Tibial artery (tissue), 4 donors: ENCODE measurements at places on chromosomes 3 and 15.
A peak's percentile ranks its signal among the peaks of the same experiment; 100 is the strongest.

- DNase-seq, result no peak
Measured at GRCh38 chr3:377158-377561, 180.6 kb downstream of the CHL1 start.

DNA sequence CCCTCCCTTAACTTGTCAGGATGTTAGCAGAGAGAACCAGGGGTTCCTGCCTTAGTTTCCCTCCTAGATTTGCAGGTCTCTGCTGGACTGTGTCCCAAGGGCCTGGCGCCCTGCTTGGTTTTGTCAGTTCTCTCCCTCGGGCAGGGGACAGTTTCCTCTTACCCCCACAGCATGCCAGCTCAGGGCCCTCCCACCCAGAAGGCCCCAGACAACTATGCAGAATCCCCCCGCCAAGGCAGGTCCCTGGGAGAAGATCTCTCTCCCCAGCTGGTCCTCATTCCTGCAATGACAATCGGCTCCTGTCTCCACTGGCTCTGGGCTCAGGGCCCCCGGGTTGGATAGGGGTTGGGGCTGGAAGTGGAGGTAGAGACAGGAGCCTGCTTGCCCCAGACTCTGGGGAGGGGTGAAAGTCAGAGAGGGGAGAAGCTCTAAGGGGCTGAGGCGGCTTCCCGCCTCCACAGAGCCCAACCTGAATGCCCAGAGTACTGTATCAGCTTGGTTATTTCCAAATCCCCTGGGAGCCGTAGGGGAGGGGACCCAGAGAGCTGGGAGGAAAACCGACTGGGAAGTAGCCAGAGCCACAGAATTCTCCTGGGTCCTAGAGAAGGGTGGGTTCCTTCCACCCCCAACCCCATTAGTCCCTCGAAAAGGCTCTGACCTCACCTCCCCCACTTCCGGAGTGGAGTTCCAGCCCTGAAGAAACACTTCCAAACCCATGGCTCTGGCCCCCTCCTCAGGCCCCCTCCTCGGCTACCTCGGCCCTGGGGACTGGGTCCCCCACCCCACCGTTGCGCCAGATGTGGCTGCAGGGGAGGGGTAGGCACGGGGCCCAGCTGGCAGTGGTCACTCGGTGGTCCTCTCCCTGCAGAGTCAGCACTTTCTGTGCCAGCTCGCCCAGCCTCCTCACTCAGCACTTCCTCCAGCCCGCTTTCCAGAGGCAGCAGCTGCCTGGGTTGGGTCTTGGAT lies 3.8 kb upstream of the LOXL1 start:
- peak; percentile 57 for DNase-seq

DNA sequence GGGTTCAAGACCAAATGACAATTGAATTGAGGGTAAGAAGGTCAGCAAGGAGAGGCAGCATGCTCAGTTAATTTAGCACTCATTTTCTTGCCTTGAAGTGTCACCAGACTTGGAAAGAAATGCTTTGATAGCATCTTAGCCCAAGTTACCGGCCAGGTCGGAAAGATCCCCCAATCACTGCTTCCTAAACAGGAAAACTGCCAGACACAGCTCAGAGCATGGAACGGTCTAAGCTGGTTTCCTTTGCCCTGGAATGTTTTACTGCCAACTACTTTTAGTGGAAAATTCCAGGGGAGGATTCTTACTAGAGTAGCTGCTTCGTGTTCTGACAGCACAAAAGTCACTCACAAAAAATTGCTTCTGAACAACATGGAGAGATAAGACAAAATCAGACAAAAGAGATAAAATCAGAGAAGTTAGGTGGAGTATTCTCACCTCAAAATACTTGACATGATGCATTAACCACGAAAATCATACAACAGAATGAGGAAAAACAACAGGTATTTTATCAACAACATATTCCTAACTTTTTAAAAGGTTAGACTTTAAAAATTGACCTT lies 65.5 kb downstream of the CCR4 start:
- DNase-seq, result no peak

DNA sequence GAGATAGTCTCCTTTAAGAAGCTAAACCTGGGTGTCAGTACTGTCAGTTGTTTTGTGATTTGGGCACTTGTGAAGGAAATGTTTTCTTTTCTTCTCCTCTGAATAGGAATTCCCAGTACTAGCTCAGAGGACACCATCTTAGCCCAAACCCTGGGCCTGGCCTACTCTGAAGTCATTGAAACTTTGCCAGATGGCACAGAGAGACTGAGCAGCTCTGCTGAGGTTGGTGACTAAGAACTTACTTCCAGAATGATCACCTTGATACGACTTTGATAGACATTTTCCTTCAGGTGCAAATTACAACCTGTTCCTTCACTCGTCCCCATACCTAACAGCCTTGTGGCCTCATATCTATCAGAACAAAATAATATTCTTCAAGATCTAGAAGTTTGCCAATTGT lies 100.2 kb downstream of the LARS2 start:
- DNase-seq, result no peak
